ENCODE measurements at places on chromosomes 5 and 9. TPM values are rescaled to one million over a fixed set of nuclear protein-coding genes. Genes with fewer than 3 reads are reported as not detected.

The LRRC14B gene
- not detected for polyA plus RNA-seq

The C5orf52 gene
- not detected for polyA plus RNA-seq

The GPR150 gene
- not detected for polyA plus RNA-seq

The PROB1 gene
- 1.4 TPM for polyA plus RNA-seq

The SMIM33 gene
- 0.06 TPM for polyA plus RNA-seq

The MEIKIN gene
- polyA plus RNA-seq = not detected

The SLC6A3 gene
- 3.0 TPM for polyA plus RNA-seq

The SLC4A9 gene
- 0.09 TPM for polyA plus RNA-seq

The RALGPS1 gene
- polyA plus RNA-seq = 26.0 TPM

The EIF4E1B gene
- polyA plus RNA-seq = 0.07 TPM

The CCIN gene
- polyA plus RNA-seq = 0.15 TPM

The FGF18 gene
- 12.2 TPM for polyA plus RNA-seq

The ZDHHC21 gene
- polyA plus RNA-seq = 27.7 TPM

The ALDH1A1 gene
- 24.7 TPM for polyA plus RNA-seq

The TPPP gene
- 6.7 TPM for polyA plus RNA-seq

Data from left lung (tissue), 14 donors.